ENCODE measurements at places on chromosomes 11 and 22. TPM values are rescaled to one million over a fixed set of nuclear protein-coding genes. Genes with fewer than 3 reads are reported as not detected.

DNA sequence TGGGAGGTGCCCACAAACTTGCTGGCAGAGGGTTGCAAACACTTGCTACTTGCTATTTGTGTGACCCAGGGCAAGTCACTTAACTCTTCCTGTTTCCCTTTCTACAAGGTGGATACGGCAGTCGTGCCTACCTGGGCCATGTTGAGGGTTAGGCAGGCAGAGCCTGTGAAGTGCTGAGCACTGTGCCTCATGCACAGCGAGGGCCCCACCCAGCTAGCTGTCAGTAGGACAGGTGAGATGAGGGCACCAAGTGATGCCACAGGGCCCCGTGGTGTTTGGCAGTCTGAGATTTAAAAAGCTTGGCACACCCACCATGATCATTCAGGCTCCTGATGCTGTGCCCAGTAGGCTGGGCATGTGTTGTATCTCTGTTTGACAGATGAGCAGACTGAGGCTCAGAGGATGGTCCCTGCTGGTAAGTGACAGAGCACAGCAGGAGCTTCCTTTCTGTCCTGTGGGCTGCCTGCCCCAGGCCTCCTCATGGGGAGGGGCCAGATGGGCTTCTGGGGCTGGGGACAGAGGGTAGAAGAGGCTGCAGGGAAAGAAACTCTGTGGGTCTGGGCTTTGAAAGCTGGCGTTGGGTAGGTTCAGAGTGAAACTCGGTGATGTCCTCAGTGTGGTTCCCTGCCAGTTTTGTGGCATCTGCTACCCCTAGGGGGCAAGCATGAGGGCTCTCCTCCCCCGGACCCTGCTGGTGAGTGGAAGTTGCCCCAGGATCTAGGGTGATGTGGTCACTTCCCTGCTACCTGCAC, 59.3 kb downstream of the TSPAN18 start:
- H3K27me3 ChIP-seq: no peaks in the 10 kb centered on the region
- DNase-seq: no peak
- no peak overlapping the region for H3K27ac ChIP-seq
- no peaks in the 10 kb centered on the region for H3K4me1 ChIP-seq

Gene KCNC1
- total RNA-seq: not detected

Gene CCDC157
- total RNA-seq: 7.4 TPM

DNA sequence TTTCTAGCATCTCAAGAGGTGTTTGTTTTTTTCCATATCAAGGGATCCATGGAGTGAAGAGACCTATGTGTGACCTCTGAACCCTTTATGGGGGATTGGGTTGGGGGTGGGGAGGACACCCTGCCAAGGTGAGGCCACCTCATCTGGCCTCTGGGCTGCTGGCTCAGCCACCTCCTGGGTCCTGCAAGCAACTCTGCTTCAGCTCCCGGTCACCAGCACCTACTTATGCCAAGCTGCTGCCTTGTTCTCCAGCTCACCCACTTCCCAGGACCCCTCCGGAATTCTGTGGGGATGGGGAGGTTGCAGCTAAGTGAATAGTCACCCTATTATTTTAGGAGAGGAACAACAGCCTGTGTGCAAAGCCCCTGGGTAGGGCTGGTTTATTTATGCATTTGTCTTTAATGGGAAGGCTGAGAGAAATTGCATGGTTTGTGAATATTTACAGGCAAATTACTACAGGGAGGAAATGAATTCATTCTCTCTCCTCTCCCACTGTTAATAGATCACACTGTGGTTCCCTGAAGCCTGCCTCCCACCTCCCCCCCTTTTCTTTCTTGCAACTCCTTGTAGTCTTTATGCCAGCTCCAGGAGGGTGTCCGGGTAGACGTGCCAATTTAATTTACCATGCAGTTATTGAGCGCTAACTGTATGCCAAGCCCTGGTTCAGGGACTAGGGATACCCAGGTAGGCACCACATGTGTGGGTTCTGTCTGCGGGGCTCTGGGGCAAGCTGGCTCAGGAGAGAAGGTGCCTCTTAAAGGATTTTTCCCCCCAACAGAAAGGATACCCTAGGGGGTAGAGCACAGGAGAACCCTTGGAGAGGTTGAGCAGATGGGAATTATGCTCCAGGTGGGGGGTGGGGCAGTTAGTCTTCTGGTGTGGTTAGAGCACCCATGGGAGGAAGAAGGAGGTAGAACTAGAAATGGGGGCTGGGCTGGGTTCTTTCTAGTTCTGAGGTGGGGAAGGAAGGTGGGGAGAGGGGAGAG, 50.7 kb downstream of the TSPAN18 start:
- no peak overlapping the region for H3K27ac ChIP-seq
- no peak overlapping the region for H3K4me3 ChIP-seq
- no peaks in the 10 kb centered on the region for H3K36me3 ChIP-seq
- H3K4me1 ChIP-seq: no peaks in the 10 kb centered on the region
- H3K27me3 ChIP-seq: no peaks in the 10 kb centered on the region

DNA sequence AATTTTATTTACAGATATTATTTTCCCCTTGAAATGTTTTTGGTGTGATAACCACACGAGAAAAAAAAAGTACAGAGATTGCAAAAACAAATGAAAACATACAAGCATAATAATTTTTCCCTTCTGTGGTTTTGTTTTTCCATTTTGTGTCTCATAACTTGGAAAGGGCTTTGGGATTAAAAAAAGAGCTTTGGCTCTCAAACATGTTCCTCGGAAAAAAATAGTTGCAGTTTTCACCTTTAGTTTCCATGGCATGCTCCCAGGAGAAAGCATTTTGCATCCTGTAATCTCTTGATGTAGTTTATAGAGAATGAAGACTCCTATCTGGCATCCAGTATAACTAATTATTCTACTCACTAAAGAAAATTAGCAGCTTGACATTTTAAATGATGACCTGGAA, 362.1 kb upstream of the PDGFD start:
- no peaks in the 10 kb centered on the region for H3K27me3 ChIP-seq
- H3K4me3 ChIP-seq: no peak overlapping the region
- no peaks in the 10 kb centered on the region for H3K4me1 ChIP-seq
- no peaks in the 10 kb centered on the region for H3K36me3 ChIP-seq

DNA sequence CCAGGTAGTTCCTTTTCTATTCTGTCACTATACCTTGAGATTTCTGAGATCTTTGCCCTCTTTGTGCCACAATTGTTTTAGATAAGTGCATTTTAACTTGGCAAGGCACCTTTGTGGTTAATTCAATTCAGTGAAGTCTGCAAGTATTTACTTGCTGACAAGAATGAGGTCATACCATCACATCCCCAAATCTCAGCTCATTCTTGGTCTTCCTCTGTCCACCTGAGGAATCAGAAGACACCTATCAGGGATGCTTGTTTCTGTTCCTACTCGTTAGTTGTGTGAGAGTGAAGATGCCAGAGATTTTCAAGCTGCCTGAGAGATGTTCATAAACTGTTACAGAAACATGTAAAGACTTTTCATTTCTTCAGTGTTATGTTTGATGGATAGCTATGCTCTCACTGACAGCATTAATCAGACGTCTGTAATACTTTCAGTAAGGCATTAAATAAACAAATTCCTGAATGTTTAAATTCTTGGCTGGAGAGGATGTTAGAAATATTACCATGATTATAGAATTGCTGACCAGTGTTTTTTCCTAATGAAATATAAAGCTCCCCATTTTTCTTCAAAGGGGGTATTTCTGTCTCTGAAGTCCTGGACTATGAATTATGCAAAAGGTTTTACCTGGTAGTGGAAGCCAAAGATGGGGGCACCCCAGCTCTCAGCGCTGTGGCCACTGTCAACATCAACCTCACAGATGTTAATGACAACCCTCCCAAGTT, 135.0 kb upstream of the MTNR1B start:
- H3K36me3 ChIP-seq: no peaks in the 10 kb centered on the region
- H3K27ac ChIP-seq: no peak overlapping the region
- no peaks in the 10 kb centered on the region for H3K4me1 ChIP-seq
- no peaks in the 10 kb centered on the region for H3K27me3 ChIP-seq
- H3K4me3 ChIP-seq: no peak overlapping the region

Gene SLCO2B1
- total RNA-seq: 293 TPM

DNA sequence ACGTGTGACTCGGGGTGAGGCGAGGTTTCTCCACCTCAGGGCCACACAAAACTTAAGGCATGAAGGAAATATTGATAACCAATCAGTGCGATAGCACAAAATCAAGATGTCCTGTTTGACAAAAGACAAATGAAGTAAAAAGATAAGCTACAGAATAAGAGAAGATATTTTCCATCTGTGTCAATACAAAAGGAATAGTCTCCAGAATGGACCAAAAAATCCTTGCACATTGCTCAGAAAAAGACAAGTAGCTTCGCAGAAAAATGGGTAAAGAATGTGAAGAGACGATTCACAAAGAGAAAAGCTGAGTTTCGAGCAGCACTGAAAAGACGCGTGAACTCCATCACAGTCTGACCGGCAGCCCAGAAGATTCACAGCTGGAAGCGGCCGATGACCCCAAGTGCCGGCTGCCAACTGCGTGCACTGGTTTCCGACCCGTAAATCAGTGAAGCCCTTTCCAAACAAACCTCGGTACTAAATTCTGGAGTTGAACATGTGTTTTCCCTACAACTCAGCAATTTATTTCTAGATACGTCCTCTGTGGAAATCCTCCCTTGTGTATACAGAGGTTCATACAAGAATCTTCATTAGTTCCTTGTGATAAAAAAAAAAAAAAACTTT, 308.4 kb downstream of the BRD1 start:
- no peak for DNase-seq
- H3K27ac ChIP-seq: no peak overlapping the region
- H3K27me3 ChIP-seq: no peaks in the 10 kb centered on the region
- no peaks in the 10 kb centered on the region for H3K4me1 ChIP-seq
- H3K36me3 ChIP-seq: no peaks in the 10 kb centered on the region
- no peak overlapping the region for H3K4me3 ChIP-seq
